A549 (cell line): ENCODE measurements at places on chromosomes 6 and 20.
A peak's percentile ranks its signal among the peaks of the same experiment; 100 is the strongest.

- DNase-seq, result no peak
Observed at GRCh38 chr6:152314483-152314832, 322.7 kb downstream of the SYNE1 start.

- DNase-seq, result no peak
Observed at GRCh38 chr6:70157086-70157485, 145.8 kb downstream of the COL9A1 start.

- DNase-seq, result peak; percentile 80
Observed at GRCh38 chr20:10430000-10430466, 4.0 kb downstream of the MKKS start.

DNA sequence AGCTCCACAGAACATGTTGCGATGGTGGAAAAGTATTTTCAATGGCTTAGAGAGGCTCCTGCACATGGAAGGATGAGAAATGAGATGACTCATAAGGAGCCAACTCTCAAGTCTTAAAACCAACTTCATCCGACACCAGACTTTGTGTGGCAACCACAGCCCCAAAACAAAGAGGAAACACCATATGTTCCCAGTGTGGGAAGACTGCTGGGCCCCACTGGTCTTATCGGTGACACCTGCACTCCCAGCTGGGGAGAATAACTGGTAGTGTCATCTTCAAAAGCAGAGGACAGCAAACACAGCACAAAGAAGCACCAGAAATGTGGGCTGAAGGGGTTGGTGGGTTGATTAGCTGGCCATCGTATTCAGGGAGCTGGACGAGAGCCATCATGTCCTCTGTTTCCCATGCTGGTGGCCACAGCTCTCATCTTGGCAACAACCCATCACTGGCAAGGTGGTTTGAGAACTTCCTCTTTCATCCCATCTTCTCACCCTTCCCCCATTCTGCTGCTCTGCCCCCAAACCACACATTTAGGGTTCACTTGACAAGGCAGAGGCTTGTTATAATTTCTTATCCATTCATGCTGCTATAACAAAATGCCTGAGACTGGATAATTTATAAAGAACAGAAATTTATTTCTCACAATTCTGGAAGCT lies 46.0 kb upstream of the TASP1 start:
- no peak for DNase-seq

- DNase-seq, result no peak
Observed at GRCh38 chr20:40612837-40613236, 76.2 kb downstream of the MAFB start.

GRCh38 chr6:122268394-122268793 lies 131.1 kb upstream of the HSF2 start:
- no peak for DNase-seq

GRCh38 chr20:34023937-34024722 lies 30.4 kb downstream of the RALY start:
- no peak for DNase-seq

DNA sequence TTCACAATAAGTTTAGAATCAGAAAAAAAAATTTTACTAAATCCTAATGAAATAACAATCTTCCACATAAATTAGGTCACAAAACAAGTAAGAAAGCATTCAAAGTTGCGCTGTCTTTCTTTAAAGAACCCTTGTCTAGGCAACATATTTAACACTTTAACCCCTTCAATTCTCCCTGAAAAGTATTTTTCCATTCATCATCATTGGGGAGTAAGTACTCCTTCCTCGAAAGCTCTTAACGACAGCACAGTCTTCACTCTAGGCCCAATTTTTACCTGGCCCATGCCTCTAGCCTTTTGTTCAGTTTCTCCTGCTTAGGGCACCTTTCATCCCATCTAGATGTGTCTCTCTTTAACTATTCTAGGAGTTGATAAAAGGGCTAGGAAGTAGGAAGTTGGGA lies 2.6 kb downstream of the TSPYL1 start:
- no peak for DNase-seq

- DNase-seq, result no peak
Observed at GRCh38 chr20:51379601-51380341, 162.7 kb downstream of the NFATC2 start.

DNA sequence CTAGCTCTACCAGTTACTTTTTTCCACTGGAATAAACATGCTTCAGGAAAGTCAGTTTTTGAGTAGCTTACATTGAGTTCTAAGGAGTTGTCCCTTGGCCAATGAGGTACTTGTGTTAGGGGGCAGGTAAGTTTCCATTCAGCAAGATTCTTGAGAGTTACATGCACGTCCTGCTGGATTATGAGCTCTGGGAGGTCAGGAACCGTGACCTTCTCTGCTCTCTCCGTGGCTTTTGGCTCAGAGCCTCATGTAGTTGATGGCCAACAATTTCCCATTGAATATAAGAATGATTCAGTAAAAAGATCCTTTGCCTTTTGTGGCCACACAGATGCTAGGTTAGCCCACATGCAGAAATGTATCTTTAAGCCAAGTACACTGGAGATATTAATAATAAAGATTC lies 181.8 kb upstream of the RALGAPA2 start:
- DNase-seq, result no peak

GRCh38 chr20:53935344-53936084 lies 134.9 kb downstream of the BCAS1 start:
- DNase-seq, result no peak

GRCh38 chr6:7920425-7920824 lies 9.8 kb upstream of the TXNDC5 start:
- no peak for DNase-seq
